Endothelial cell of umbilical vein (primary cell): ENCODE measurements at places on chromosomes 3 and 15. TPM values are rescaled to one million over a fixed set of nuclear protein-coding genes. Genes with fewer than 3 reads are reported as not detected.

Gene LRTM1
- total RNA-seq, result not detected in 2 replicates

Gene CHRNA5
- total RNA-seq, result 12.7 and 15.6 TPM in 2 replicates

Gene NR2E3
- total RNA-seq, result 0.25 and 0.38 TPM in 2 replicates

Gene TF
- 0.21 and 0.69 TPM in 2 replicates for total RNA-seq

Gene IGDCC3
- not detected in 2 replicates for total RNA-seq

Gene DNAJA4
- 20.2 and 21.3 TPM in 2 replicates for total RNA-seq

Gene TRAK1
- total RNA-seq, result 59.6 and 66.6 TPM in 2 replicates

Gene CBLB
- total RNA-seq, result 39.6 and 39.8 TPM in 2 replicates

Gene MDFIC2
- total RNA-seq, result not detected in 2 replicates

Gene IL5RA
- not detected in 2 replicates for total RNA-seq

Gene MESP2
- total RNA-seq, result 0.42 TPM in 1 of 2 replicates, not detected in the other

Gene ERICH6
- total RNA-seq, result not detected in 2 replicates

Gene KNL1
- 31.8 and 33.8 TPM in 2 replicates for total RNA-seq

Gene STRA6
- not detected in 2 replicates for total RNA-seq

Gene TPRG1
- not detected in 2 replicates for total RNA-seq

Gene TUBGCP5
- total RNA-seq, result 18.4 and 18.6 TPM in 2 replicates

Gene PRICKLE2
- 7.1 and 8.9 TPM in 2 replicates for total RNA-seq

Gene THOC7
- 68.7 and 69.4 TPM in 2 replicates for total RNA-seq

Gene HHATL
- total RNA-seq, result not detected in 2 replicates

Gene SMCO1
- not detected in 2 replicates for total RNA-seq

Gene BFSP2
- not detected in 2 replicates for total RNA-seq

Gene ABHD5
- 17.1 and 21.2 TPM in 2 replicates for total RNA-seq

Gene LRRC3B
- not detected in 2 replicates for total RNA-seq

Gene EFCC1
- 0.58 and 0.73 TPM in 2 replicates for total RNA-seq
